ENCODE measurements at places on chromosomes 13 and 19. TPM values are rescaled to one million over a fixed set of nuclear protein-coding genes. Genes with fewer than 3 reads are reported as not detected.

DNA sequence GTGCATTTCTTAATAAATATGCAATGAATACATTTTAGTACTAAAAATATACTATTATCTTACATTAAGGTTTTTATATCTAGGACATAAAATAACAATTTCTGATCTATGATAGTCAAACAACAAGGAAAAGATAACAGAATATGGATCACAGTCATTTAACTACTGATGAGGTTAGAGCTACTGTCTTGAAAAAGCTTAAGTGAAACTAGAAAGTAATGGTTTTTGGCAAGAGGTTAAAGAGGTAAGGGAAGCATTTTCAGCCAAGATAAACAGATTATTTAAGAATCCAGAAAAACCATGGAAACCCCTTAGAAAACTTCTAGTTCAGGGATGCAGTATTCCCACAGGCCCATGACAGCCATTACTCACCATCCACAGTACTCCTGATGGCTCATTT, 787.4 kb downstream of the DACH1 start:
- no peak for DNase-seq

GRCh38 chr19:57560049-57560491, 407 bp upstream of the ZNF550 start:
- DNase-seq, result no peak

- DNase-seq, result no peak
Observed at GRCh38 chr13:20156702-20157101, 4.2 kb downstream of the GJA3 start.

Gene GPR180
- 9.1 TPM for total RNA-seq

Gene NLRP7
- not detected for total RNA-seq

- DNase-seq, result no peak
Observed at GRCh38 chr19:35727053-35727955, 9.5 kb downstream of the KMT2B start.

DNA sequence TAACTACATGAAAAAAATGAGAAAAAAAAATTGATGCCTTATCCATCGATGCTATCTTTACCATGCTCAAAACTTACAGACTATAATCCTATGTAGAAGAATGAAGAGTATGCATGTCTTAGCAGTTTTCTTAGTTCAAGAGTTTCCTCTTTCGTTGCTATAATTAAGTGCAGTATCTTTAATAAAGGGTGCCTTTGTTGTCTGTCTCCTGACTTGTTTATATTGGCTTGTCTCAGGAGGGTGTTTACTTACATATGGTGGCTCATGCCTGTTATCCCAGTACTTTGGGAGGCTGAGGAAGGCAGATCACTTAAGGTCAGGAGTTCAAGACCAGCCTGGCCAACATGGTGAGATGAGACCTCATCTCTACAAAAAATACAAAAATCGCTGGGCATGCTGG, 44.3 kb downstream of the MTMR6 start:
- DNase-seq, result no peak

Gene LRRC63
- total RNA-seq, result 0.45 TPM

- no peak for DNase-seq
Observed at GRCh38 chr19:40193587-40193849, 2.3 kb downstream of the MAP3K10 start.

DNA sequence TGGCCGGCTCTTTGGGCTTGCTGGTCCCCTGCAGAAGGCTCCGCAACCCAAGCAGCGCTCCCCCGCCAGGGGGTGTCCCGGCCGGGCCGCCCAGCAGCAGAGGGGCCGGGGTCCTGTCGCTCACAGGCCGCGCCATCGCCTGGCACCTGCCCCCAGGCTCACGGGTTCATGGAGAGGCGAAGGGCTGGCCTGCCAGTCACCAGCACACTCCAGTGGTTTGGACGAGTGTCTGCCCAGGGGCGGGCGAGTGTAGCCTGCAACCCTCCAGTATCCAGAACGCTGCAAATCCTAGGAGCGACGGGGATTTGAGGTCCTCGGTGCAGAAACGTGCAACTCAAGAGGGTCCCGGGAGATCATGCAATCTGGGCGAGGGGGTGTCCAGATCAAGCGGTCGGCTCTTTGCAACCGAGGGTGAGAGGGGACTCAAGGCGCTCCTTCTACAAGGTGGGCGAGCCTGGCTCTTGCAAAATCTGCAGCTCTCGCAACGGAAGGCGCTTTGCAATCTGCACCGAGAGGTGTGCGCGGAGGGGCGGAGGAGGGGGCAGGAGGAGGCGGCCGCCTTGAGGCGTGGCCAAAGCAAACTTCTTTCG, at the start of gene DBP:
Gene DBP, minus strand, starts transcription at position 521 of the 590 bp plus-strand sequence. Its CDS starts 385 bp downstream, at position 136.
- DNase-seq, result no peak

Gene IL12RB1
- total RNA-seq, result 23.3 TPM

DNA sequence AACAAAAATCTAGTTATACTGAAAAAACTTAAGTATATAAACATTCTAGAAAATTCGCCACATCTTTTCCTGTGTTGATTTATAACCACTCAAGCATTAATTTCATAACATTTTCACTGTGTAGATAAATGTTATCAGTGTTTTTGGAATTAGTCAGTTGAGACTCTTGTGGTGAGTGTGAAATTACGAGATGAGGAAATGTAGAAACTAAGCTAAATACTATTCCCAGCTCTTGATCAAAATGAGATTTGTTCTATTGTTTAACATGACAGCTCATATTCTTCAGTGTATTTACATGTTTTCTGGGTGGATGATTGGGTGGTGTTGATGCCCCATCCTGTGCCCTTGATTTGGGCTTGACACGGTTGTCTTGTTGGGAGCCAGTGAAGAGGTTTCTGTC, 406.8 kb downstream of the DACH1 start:
- DNase-seq, result no peak

Gene DCT
- 0.24 TPM for total RNA-seq

Gene FUT6
- not detected for total RNA-seq

GRCh38 chr19:57688011-57688763, 6.4 kb downstream of the ZNF551 start:
- DNase-seq, result no peak

Gene PTOV1
- total RNA-seq, result 105 TPM

GRCh38 chr19:48830088-48830487, 6.2 kb downstream of the HSD17B14 start:
- DNase-seq, result no peak

DNA sequence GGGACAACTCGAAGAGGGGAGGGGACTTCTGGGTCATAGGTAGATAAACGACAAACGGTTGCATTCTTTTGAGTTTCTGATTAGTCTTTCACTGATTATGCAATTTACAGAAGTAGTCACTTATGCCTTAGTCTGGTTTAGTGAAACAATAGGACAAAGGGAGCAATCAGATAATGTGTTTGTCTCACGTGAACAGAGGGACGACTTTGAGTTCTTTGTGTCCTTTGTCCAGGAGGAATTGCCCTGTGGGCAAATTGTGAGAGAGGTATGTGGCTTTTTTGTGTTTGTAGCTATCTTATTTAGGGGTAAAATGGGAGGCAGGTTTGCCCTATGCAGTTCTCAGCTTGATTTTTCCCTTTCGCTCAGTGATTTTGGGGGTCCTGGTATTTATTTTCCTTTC, 362.9 kb upstream of the PCDH20 start:
- DNase-seq, result no peak

DNA sequence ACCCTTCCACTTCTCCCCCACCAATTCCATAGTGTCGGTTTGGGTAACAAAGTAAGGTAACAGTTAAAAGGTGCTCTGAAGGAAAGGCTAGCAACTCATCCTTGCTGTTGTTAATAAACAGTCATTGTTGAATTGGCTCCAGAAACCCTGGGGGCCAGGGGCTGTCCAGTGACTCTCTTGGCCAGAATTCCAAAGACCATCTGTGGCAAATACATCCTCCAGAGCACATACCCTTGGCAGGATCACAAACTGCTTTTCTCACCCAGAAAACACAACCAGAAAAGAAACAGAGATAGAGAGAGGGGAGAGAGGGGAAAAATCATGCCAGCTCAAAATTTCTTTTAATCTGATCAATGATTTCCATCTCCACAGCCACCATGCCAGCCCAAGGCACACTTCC, 22.1 kb downstream of the CACNA1A start:
- no peak for DNase-seq

DNA sequence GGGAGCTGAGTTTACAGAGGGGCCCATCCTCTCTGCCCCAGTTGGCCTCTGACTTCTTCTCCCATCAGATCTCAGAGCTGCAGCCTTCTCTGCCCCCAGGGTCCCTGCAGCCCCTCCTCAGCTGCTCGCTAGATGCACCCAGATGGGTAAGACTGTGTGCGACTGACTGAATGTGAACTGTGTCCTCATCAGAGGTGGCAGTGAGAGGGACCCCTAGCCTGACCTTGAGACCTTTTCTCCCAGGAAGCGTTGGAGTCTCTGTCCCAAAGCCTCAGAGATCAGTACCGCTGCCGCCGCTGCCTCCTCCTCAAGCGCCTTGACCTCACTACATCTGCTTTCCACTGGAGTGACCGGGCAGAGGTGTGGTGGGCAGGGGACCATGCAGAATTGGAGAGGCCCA, 2.4 kb downstream of the FAM98C start:
- no peak for DNase-seq

Gene GFY
- not detected for total RNA-seq

Gene ASPDH
- total RNA-seq, result not detected

Gene NPAS1
- total RNA-seq, result not detected

DNA sequence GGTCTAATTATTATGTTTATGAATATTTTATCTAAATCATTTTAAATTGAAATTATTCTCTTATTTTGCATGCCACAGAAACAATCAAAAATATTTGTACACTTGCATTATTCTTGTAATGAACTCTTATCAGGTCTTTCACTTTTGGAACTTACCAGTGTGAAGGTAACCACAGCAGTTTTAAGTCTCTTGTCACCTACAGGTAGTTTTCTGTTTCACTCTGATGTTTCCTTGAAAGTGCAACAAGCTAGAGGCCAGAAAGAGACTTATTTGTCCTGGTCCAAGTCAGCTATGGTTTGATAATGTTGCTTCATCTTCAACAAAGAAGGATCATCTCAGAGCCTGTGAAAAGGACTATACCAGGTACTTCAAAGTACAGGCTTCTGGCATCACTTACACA, 133.4 kb upstream of the NBEA start:
- DNase-seq, result no peak

GRCh38 chr13:98577836-98578285, 954 bp upstream of the STK24 start:
- no peak for DNase-seq

- no peak for DNase-seq
Observed at GRCh38 chr13:77871596-77871995, 47.0 kb downstream of the EDNRB start.

- no peak for DNase-seq
Observed at GRCh38 chr13:60701895-60702294, 304.9 kb downstream of the TDRD3 start.

DNA sequence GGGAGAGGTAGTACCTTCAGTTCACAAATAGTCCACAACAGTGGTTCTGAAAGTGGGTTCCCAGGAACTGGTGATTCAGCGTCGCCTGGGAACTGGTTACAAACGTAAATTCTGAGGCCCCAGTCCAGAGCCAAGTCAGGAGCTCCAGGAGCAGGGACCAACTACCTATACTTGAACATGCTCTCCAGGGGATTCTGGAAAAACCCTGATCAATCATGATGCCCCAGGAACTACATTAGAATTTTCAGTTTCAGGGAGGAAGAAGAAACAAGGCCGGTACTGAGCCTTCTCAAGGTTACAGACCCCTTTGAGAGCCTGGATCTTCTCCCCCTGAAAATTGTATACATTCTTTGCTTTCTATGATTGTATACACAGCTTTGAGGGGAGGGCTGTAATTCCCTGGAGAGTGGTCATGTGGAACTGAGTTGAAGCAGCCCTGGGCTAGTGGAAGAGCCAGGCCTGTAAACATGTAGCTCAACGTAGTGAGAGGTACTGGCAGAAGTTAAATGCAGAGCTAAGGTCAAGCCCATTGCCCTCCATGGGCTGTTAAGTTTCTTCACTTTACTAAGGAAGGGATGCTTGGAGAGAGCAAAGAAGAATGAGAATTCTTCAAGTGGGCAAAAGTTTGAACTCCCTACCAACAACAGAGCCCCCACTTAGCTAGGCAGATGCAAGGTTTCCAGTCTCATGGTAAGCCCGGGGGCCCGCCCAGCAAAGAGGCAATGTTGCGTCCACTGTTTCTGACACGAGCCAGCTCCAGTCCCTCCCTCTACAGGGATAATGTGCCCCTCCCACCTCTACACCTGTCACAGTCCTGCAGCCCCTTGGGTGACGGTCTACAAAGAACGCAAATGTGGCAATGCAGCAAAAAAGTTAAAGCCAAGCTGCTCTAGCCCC, 17.0 kb downstream of the DOCK9 start:
- no peak for DNase-seq

DNA sequence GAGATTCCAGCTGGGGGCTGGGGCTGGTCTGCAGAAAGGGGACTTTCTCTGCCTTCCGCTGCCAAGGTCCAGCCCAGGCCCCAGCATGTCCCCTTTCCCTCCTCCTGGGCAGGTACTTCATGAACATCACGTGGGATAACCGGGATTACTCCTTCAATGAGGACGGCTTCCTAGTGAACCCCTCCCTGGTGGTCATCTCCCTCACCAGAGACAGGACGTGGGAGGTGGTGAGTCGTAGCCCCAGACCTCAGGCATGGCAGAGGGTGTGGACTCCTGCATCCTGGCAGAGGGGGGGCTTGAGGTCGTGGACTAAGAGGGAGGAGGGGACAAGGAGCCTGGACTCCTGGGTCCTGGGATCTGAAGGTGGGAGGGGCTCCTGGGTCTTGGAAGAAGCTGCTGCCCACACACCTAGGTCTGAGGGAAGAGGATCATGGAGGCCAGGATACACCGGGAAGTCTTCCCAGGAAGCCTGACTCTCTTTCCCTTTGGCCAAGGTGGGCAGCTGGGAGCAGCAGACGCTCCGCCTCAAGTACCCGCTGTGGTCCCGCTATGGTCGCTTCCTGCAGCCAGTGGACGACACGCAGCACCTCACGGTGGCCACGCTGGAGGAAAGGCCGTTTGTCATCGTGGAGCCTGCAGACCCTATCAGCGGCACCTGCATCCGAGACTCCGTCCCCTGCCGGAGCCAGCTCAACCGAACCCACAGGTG, 20.6 kb downstream of the GRIN2D start:
- DNase-seq, result no peak

- DNase-seq, result no peak
Observed at GRCh38 chr13:90321281-90321931, 1026.1 kb upstream of the MIR17HG start.

DNA sequence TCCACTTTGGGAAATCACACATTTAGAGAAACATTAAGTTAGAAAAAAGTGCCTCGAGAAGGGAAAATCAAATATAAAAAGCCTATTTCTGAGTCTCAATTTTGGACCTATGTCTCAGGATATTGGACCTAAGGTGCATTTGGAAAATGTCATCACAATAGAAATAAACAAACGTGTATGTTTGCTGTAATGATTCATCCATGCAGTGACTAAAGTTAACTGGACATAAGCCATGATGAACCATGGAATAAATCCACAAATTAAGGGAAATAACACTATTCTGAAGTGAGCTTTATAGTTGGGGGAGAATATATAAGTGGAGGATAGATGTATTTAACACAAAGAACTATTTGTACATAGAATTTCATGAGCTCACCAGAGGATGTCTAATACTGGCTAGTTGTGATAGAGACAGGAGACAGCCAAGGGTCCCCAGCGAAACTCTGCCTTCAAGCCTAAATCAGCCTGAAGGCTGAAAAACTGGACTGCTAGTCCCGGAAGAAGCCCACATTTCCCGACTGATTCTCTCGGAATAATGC, 963.3 kb upstream of the SPRY2 start:
- DNase-seq, result no peak

Gene P2RY11
- 29.6 TPM for total RNA-seq

Gene GGN
- total RNA-seq, result 0.41 TPM

GRCh38 chr19:34241513-34242337, 12.6 kb upstream of the GARRE1 start:
- DNase-seq, result peak; percentile 38

Measured in activated CD4-positive, alpha-beta memory T cell treated with anti-CD3 and anti-CD28 coated beads for 36 hours (primary cell).